ENCODE measurements at places on chromosomes 16 and 17.

GRCh38 chr16:31000671-31001382 is 9.6 kb downstream of the STX1B start:
- no peak for DNase-seq

- no peak for DNase-seq
Observed at GRCh38 chr16:71622088-71622487, 3.9 kb upstream of the MARVELD3 start.

DNA sequence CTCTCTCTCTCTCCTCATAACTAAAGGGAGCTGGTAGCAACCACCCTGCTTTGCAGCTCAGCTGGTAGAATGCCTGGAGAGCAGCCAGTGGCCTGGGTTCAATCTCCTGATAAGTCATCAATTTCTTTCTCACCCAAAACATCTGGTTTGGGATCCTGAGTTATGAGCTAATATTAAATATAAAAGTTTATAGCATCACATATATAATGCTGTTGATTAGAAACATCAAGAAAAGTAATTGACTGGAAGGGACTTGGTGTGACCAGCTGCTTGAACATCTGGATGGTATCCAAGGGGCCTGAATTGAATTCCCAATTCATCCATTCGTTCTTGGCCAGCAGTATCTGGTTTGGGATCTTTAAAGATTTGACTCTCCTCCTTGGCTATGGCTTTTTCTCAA is 12.2 kb upstream of the ELAC2 start:
- DNase-seq, result no peak

GRCh38 chr17:6454495-6455320 is 10.5 kb downstream of the PIMREG start:
- DNase-seq, result no peak

- peak; percentile 38 for DNase-seq
Observed at GRCh38 chr17:65154770-65155589, 17.8 kb downstream of the RGS9 start.

GRCh38 chr17:44921122-44921882 is 6.0 kb upstream of the GFAP start:
- no peak for DNase-seq

- no peak for DNase-seq
Observed at GRCh38 chr17:40480501-40481003, 20.9 kb downstream of the TNS4 start.

DNA sequence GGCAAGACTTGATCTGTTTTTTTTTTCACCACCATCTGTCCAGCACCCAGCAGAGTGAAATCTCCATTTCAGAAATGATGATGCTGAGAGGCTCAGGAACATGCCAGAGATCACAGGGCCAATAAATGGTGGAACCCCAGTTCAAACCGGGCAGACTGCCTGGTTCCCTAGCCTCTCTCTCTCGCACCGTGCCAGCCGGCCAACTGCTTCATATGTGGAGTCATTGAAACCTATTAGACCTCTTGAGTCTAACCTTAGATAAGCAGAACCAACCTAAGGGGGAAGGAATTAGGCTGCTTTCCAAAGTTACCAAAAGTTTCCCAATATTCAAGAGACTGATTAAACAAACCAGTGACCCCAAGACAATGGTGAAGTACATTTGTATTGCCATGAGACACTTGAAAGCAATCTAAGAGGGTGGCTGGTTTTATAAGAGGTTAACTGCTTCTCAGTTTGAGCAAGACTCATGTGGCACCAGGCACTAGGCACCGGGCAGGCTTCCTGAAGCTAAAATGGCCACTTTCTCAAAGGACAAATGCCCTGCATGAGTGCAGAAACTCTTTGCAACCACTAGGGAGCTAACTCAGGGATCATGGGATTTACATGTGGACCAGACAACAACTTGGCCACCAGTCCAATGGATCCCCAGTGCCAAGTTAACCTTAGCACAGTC is 18.4 kb downstream of the TOX3 start:
- DNase-seq, result no peak

DNA sequence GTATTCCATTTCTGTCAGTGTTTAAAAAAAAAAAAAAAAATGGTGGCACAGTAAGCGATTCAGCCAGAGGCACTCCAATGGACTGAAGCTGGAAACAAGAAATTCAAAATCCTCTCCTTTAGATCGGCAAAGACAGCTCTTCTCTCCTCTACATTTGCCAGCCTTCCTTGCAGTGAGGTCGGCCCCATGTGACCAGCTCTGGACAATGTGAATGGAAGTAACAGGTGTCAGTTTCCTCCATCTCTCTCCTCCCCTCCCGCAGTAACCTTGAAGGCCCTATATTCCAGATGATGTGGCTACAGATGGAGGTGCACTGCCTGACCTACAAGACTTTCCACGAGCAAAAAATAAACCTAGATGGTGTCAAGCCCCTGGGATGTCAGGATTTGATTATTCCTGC is 15.0 kb downstream of the CUEDC1 start:
- DNase-seq, result no peak

- no peak for DNase-seq
Observed at GRCh38 chr17:78884876-78885667, 17.9 kb downstream of the CEP295NL start.

GRCh38 chr16:1439058-1439698 is 5.2 kb downstream of the CCDC154 start:
- DNase-seq, result no peak

- no peak for DNase-seq
Observed at GRCh38 chr16:81608523-81609209, 164.1 kb downstream of the CMIP start.

GRCh38 chr16:69199382-69199781 is 12.4 kb downstream of the SNTB2 start:
- no peak for DNase-seq

DNA sequence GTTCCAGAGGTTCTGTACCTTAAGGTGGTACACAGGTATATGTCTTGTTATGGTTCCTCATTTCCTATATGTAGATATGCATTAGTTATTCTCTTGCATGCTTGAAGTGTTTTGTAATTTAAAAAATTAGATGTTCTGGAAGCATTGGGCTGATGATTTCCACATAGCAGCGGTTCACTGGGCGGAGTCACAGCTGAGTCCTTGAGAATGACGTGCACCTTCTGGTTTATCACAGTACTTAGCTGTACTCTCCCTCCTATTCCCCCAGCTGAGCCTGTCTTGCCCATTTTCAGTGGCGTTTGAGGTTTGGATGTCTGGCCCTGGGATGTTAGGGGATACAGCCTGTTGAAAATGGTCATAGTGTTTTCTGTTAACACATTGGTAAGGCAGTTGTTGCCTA is 327.1 kb downstream of the SNX29 start:
- no peak for DNase-seq

GRCh38 chr17:71983828-71984227 is 137.0 kb upstream of the SOX9 start:
- no peak for DNase-seq

GRCh38 chr16:86739808-86740207 is 161.5 kb downstream of the FOXL1 start:
- no peak for DNase-seq

DNA sequence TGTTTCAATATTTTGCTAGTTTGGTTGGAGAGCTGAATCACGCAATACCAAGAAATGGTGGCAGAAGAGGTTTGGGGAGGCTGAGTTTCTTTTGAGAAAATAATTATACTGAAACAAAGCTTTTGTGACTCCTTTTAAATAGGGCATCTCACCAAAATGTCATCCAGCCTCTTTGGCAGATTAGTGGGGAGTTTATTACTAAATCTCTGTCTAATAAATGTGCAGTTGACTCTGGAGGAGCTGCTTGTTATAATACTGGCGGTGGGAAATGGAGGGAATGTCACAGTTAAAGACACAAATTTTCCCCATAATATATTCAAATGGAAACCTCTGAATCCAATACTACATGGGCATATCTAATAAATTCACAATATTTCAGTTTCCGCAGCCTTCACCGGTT is 44.7 kb downstream of the SNX11 start:
- no peak for DNase-seq

GRCh38 chr17:76427501-76428231 is 25.3 kb downstream of the UBE2O start:
- DNase-seq, result no peak

DNA sequence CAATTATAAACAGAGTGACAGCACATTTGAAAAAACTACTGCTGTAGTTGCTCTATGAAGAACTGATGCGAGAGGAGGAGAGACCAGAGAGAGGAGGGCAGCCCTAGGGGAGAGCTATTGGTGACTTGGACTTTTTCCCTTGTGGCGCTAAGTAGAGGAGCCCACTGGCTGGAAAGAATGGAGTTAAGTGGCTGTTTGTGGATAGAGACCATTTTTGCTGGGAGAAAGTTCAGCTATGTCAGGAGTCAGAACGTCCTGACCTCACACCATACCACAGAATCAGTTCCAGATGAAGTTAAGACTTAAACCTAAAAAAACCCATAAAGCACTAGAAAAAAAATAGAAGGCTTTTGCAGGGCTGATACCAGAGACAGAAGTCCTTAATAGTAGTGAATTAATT is 2.0 kb downstream of the POLR2A start:
- no peak for DNase-seq

DNA sequence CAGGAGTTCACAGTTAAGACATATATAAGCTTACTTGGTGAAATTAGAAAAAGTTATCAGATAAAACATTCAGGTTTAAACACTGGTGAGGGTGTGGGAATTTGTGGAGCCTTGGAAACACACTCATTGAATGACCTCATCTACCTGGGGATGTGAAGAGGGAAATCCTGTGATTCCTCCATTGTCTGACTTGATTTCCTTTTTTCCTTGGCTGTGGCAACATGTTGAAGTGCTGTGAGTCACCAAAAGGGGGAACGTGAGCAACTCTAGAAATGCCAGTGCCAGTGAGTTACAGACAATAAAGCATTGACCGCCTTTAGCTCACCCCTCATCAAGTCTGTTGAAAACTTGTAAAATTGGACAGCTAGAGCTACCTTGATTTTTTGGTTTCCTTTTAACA is 1.8 kb downstream of the HMOX2 start:
- no peak for DNase-seq

- peak; percentile 76 for DNase-seq
Observed at GRCh38 chr17:66348584-66349165, 46.3 kb downstream of the PRKCA start.

DNA sequence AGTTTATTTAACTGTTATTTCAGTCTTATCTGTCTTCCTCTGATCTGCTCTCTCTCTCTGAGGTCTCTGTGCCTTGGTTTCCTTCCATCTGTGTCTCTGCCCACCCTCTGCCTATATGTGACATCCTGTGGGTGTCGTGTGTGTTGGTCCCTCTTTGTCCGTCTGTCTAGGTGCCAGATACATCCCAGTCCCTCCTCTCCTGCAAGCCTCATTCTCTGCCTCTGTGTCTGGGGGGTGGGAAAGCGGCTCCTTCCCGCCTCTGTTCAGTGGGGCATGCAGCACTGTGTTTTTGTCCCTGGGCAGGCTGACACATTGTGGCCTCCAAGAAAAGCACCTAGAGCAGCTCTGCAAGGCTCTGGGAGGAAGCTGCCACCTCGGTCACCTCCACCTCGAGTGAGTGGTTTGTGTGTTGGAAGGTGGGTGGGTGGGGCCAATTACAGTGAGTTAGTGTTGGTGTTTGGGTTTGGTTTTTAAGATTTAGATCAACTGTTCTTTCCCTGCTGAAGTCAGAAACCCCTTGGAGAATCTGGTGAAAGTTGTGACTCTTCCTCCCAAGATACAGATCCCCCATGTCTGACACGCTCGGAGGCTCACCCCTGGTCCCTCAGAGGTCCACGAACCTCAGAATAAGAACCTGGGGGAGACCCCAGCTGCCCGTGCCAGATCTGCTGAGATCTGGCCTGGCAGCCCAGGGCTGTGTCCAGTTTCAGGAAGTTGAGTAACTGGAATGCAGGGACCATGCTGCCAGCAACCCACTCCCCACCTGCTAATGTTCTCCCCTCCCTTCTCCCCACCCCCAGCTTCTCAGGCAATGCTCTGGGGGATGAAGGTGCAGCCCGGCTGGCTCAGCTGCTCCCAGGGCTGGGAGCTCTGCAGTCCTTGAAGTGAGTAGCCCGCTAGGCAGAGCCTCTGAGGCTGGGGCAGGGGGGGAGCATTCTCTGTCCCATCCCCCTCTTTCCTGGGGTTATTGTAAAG is 50.9 kb upstream of the CPNE2 start:
- DNase-seq, result no peak

DNA sequence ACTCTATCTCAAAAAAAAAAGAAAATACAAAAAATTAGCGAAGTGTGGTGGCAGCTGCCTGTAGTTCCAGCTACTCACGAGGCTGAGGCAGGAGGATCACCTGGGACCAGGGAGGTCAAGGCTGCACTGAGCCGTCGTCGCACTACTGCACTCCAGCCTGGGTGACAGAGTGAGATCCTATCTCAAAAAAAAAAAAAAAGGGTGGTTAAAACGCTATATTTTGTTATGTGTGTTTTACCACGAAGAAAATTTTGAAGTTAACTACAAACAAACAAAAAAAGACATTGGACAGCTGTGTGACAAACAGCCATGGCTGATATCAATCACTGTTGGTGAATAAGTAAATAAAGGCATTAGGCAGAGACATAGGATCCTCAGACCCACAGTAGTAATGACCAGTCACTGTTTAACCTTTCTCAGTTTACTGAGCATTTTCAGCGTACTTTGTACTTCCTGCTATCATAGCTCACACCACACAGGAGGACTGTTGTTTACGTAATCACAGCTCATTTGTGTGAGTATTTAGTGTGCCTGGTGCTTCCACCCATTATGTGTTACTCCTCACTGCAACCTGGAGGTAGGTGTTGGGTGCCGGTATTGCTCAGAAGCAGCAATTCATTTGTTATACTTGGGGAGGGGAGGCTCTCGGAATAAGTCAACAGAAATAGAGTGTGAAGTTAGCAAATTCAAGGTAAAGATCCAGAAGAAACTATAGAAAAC is 55.4 kb downstream of the COPRS start:
- no peak for DNase-seq

DNA sequence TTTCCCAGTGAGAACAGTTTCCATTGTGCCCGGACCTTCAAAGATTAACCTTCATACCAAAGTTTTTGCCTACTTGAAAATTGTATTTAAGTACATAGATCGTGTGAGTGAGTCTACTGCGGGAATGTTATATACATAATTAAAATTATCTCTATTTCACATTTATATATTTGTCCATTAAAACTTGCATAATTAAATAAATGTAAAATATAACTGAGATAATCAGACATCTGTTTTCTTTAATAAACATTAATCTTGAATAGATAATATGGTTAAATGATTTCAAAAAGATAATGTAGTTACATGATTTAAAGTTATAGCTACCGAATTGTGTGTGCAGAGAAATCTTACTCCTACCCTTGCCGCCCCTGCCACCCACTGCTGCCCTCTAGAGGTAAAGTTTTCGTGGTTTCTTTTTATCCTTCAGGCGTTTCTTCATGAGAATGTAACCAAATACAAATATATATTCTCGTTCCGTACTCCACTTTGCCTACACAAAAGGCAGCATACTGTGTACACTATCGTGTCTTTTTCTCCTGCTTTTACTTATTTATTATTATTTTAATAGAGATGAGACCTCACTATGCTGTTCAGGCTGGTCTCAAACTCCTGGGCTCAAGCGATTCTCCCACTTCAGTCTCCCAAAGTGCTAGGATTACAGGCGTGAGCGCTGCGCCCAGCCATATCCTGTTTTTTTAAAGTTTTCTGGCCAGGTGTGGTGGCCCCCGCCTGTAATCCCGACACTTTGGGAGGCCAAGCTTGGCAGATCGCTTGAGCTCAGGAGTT is 35.6 kb downstream of the RPA1 start:
- peak; percentile 4 for DNase-seq

Measured in HFF-Myc (cell line).